Urinary bladder (tissue), 4 donors: ENCODE measurements at places on chromosomes 11 and 22. TPM values are rescaled to one million over a fixed set of nuclear protein-coding genes. Genes with fewer than 3 reads are reported as not detected.

Gene SOX6
- 1.6 TPM for polyA plus RNA-seq

Gene MRGPRE
- polyA plus RNA-seq, result 0.18 TPM

DNA sequence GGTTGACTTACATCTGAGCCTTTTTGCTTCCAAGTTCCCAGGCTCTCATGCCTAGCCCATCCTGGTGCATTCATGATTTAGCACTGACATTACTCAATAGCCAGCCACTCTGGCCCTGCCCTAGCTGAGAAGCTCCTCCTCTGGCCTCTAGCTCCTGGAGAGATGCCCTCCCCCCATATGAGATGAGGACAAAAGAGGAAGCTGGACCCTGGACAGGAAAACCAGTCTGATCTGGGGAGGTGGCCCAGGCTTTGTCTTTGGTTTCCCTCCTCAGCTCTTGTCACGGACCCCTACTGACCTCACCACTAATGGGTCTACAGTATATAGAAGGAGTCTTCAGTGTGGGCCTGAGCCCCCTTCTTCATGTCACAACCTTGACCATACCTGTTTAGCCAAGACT, 3.0 kb downstream of the RHOG start:
- DNase-seq, result no peak

DNA sequence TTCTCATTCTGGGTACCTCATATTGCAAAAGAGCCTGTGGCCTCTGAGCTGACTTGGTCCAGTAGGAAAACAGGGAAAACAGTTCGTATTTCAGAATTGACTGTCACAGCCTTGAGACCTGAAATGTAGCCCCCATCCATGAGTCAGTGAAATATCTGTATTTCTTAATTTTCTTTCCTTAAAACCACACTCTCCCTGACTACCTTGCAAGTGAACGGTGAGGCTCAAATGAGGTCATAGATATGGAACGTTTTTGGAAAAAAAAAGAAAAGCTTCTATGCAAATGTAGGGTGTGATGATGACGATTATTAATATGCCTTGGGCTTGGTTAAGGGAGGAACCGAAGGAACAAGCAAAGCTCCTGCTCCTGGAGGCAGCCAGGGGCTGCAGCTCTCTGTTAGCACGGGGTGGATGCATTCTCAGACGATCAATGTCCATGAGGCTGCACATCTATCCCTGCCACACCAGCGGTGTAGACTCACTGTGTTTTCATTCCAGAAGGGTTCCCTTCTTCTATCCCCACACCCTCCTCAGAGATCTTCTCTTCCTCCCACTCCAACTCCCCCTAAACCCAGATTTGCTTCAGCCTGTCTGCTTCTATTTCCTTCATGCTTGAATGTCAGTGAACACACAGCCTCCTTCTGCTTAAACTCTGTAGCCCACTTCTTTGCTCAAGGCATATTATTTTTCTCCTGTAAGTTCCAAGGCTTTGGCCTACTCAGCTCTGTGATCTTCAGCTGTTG, 29.2 kb upstream of the SCN3B start:
- DNase-seq, result no peak

Gene CEND1
- 1.4 TPM for polyA plus RNA-seq

Gene NAP1L4
- polyA plus RNA-seq, result 86.9 TPM

Gene TRIM6
- 4.1 TPM for polyA plus RNA-seq

- DNase-seq, result peak; percentile 62
These were observed 313.5 kb downstream of the BLID start for GRCh38 chr11:121802542-121802941.

Gene LDHAL6A
- polyA plus RNA-seq, result not detected

GRCh38 chr11:133347988-133348387, 184.3 kb downstream of the OPCML start:
- no peak for DNase-seq

Gene POU2AF2
- 0.19 TPM for polyA plus RNA-seq

Gene GSTT2B
- polyA plus RNA-seq, result 30.4 TPM

DNA sequence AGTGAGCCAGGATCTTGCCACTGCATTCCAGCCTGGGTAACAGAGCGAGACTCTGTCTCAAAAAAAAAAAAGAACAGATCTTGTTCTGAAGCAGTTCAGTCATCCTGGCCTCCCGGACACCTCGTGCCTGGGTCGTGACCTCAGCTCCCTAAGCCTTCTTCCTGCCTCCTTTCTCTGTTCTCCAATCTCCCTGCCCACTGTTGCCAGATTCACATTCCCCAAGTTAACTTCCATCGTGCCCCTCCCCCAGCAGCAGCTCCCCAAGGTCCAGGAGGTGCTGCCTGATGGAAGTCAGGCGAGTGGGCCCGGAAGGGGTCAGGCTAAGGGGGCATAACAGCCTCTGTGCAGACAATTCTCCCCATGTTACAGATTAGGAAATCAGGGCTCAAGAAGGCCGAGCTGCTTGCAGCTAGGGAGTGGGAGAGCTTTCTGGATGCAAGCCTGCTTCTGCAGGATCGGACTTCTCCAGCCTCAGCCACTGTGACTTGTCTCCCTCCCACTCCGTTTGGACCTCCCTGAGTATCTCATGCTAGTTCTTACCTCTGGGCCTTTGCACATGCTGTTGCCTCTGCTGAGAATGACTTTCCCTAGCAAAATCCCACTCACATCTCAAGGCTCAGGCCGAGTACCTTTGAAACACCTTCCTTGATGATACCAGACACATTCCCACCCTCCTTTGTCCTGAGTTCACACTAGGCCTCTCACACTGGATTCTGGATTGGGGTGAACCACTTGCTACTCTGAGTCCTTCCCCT, 14.3 kb upstream of the TMEM184B start:
- no peak for DNase-seq

- no peak for DNase-seq
These were observed 68.4 kb downstream of the TRAF6 start for GRCh38 chr11:36441610-36442208.

GRCh38 chr11:66653123-66653522, 14.6 kb downstream of the RBM4 start:
- DNase-seq, result no peak

GRCh38 chr11:69142895-69143294, 12.8 kb upstream of the SMIM38 start:
- no peak for DNase-seq

Gene CD6
- 0.61 TPM for polyA plus RNA-seq

GRCh38 chr11:2256951-2257700, 13.3 kb downstream of the ASCL2 start:
- no peak for DNase-seq

Gene NUDT22
- 61.0 TPM for polyA plus RNA-seq

GRCh38 chr11:125621995-125622394, 3.0 kb upstream of the CHEK1 start:
- no peak for DNase-seq

- no peak for DNase-seq
These were observed 936.5 kb downstream of the TBC1D22A start for GRCh38 chr22:47698906-47699305.

- no peak for DNase-seq
These were observed 45.7 kb upstream of the SYT13 start for GRCh38 chr11:45331839-45332238.

Gene HBD
- not detected for polyA plus RNA-seq

GRCh38 chr11:61509043-61510029, 787 bp downstream of the LRRC10B start:
- DNase-seq, result no peak

GRCh38 chr22:19974268-19974861, 32.7 kb upstream of the TXNRD2 start:
- DNase-seq, result no peak

Gene THY1
- polyA plus RNA-seq, result 148 TPM

DNA sequence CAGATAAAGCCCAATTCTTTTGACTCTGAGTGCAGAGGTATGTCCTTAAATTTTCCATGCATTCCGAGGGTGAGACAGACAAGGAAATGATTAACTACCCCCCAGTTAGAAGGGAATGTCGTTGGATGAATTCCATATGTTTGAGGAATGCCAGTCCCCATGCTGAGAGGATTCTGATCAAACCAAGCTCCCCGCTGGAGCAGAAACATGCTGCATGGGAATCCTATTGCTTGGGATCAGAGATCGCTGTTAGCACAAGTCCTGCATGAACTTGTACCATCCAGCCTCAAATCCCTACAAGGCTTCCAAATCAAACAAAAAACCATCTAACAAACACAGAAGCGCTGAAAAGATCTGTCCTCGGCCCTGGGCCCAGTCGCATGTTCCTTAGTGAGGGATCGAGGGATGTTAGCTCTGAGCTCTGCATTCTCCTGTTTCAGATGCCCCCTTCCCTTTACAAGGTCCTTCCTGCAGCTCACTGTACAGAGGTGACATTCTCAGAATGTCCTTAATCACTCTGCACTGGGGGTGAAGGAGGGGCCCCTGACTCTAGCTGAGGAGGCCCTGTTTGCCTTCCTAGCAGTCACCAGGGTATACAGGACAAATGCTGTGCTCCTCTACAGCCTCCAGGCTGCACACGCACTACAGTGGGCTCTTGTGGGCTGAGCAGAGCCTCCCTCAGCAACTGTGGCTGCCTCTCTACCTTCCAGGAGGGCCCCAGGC, 353.4 kb downstream of the TENM4 start:
- no peak for DNase-seq

Gene MMP12
- 0.62 TPM for polyA plus RNA-seq

Gene NNMT
- 388 TPM for polyA plus RNA-seq

GRCh38 chr11:71301858-71302533, 49.6 kb upstream of the SHANK2 start:
- no peak for DNase-seq

Gene PATE2
- not detected for polyA plus RNA-seq

Gene KDM4E
- polyA plus RNA-seq, result not detected

- no peak for DNase-seq
These were observed 410.3 kb downstream of the KCNA4 start for GRCh38 chr11:29606330-29607031.

Gene SLC37A2
- polyA plus RNA-seq, result 7.7 TPM

- no peak for DNase-seq
These were observed 13.4 kb downstream of the LINC01488 start for GRCh38 chr11:69494851-69495250.

Gene TSSK2
- polyA plus RNA-seq, result 0.25 TPM

- no peak for DNase-seq
These were observed 13.4 kb downstream of the TMEM184B start for GRCh38 chr22:38259370-38259769.

- no peak for DNase-seq
These were observed 14.7 kb downstream of the DPP3 start for GRCh38 chr11:66494935-66495334.

DNA sequence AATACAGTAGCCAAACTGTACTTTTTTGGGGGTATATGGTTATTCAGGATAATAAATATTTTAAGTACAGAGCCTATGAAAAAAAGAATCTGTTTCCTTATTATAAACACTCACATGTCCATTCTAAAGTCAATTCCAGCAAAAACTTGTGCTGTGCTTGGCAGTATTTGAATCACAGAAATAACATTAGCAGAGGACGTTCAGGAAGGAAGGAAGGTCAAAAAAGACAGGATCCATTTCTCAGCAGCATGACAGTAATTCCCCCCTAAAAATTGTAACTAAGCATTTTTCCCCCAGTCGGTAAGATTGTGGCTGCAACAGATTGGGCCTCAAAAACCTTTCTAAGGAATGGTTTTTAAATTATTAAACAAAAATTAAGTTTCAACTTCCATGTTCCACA, 124.8 kb downstream of the ATG16L2 start:
- DNase-seq, result no peak

- no peak for DNase-seq
These were observed 35.6 kb upstream of the TCF20 start for GRCh38 chr22:42306010-42306409.

GRCh38 chr11:78140392-78141077, 1.1 kb upstream of the ALG8 start:
- DNase-seq, result no peak

DNA sequence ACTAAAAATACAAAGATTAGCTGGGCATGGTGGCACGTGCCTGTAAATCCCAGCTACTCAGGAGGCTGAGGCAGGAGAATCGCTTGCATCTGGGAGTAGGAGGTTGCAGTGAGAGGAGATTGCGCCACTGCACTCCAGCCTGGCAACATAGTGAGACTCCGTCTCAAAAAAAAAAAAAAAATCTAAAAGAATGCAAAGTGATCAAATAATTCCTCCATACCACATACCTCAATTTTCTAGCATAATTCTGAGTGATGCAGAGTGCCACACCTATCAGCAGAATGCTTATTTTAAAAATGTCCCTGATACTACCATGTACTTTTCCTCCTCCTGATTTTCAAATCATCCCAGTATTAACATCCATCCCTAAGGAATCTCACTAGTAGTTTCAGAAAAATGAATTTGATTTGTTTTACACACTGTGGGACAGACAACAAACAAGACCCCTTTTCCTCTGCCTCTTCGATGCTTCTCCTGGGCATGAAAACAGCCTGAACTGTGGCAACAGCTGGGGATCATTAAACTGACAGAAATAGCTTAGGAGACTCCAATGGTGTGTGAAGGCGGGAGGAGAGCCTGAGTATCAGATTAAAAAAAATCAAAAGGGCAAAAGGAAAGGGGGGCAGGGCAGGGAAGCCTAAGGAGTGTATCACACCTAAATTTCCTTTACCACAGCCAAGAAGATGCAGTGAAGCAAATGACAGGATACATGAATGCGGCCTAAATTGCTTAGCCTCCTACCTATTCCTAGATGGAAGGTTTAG, 114.7 kb downstream of the SGSM3 start:
- DNase-seq, result no peak

Gene FAM180B
- polyA plus RNA-seq, result 0.10 TPM

Gene B3GAT1
- 0.34 TPM for polyA plus RNA-seq

- DNase-seq, result no peak
These were observed 3.6 kb downstream of the SEPTIN5 start for GRCh38 chr22:19717691-19718455.

- no peak for DNase-seq
These were observed 105.1 kb downstream of the TENM4 start for GRCh38 chr11:79335681-79336080.

GRCh38 chr11:72582206-72583176, 91.7 kb downstream of the PDE2A start:
- DNase-seq, result no peak

DNA sequence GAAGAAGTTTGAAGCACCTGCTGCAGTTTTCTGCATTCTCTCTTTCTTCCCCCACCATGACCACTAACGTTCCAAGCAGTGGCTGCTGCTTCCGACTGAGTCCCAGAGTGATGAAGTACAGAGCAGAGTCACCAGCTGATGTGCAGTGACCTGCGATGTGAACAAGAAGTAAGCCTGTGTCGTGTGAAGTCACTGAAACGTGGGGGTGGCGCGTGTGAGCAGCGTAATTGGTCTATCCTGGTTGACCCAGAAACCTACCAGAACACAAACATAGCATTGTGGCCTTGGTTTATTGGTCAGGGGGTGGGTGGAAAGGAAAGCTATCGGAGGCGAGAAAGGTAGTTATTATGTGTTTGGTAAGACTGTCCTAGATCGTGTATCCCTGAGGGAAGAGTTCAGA, 3.5 kb downstream of the KRTAP5-7 start:
- DNase-seq, result no peak

- DNase-seq, result no peak
These were observed 32.5 kb upstream of the SLC35C1 start for GRCh38 chr11:45772449-45772774.
